HTR-8/SVneo (cell line): ENCODE measurements at places on chromosomes 3 and 15.

GRCh38 chr15:60396958-60397771 lies 621 bp downstream of the ANXA2 start:
- peak; percentile 28 for DNase-seq

DNA sequence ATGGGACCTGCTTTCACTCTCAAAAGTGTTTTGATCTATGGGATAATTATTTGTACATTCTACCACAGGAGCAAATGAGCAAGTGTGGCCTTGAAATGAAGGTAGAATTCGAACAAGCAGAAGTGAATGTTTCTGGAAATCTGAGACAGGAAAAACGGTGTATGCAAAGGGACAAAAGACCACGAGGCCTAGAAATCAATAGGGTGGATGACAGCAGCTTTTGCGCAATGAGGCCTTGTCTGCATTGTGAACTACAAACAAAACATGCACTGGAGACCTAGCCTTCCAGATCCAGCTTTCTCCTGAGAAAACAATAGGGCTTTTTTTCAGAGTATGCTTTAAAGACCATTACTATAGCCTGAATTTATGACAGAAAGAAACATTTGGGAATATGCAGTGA lies 1137.0 kb downstream of the ROBO2 start:
- no peak for DNase-seq

GRCh38 chr3:181446741-181447140 lies 265.0 kb upstream of the SOX2 start:
- no peak for DNase-seq

- no peak for DNase-seq
These were observed 74.9 kb upstream of the EPHA3 start for GRCh38 chr3:89032346-89033013.

DNA sequence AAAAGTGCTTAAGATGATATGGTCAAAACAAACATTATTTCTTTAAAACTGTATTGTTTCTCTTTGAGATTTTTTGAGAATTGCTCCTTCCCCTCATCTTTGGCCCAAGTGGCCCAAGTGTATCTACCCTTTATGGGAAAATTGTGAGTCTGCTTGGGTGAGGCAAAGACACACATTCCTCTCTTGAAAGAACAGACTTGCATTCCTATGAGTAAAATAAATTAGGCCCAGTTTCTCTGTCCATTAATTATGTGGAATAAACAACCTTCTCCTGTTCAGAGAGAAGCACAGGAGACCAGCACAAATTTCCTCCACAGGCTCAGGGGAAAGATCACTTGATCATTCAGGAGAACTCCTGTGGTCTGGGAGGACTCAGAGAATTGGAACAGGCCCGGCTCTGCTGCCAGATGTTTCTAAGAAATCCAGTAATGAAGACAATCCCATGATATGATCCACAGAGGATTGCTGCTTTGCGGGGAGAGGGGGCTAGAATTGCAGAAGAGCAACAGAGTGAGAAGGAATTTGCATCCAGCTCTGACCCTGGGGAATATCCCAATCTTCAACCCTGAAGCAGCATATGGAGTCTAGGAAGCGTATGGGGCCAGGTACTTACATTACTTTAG lies 53.8 kb upstream of the BOC start:
- no peak for DNase-seq

DNA sequence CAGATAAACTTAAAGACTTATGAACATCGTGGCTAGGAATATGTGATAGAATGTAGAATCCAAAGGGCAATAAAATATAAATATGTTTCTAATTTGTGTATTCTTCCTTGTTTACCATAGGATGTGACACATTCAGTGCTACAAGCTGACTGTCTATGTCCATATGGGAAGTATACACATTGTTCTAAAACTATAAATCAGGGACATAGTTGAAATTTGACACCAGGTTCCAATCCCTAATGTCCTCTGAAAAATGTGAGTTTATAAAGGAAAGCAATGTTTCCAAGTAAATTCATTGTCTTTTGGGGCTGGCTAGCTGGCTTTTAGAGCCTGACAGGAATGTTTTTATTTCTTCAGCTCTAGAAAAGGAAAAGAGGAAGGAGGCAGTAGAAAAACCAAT lies 273.6 kb downstream of the CNTN4 start:
- no peak for DNase-seq

DNA sequence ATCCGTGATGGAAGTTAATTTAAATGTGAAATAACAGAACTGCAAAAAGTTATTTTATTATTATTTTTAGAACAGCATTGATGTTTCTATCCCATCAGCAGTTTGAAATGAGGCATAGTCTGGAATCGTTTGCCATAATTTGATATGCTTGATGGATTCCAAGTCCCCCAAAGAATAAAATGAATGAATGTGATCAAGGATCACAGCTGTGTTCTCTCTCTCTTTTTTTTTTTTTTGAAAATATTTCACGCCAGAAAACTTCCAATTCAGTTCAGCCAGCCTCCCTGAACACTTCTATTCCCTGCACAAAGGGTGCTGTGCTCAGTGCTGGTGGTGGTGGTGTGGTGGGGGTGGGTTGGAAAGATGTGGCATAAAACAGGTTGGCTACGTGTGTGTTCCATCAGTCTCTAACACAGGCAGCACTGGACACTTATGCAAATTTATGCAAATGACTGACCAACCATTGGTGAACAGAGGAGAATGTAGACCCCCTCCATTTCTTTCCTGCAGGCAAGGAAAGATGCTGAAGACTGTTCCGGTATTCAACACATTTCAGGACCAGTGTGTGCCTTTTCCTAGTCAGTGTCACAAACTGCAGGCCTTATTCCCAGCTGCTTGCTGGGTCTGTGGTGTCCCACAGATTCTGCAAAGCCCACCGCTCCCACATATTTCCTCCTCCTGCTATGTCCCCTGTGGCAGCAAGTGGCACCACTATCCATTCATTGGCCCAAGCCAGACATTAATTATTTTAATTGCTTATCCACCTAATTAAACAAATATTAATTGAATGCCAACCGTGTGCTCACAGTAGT lies 10.6 kb downstream of the ARNT2 start:
- DNase-seq = no peak
